Muscle of leg (tissue), 16 donors: ENCODE measurements at places on chromosomes 1 and 21. TPM values are rescaled to one million over a fixed set of nuclear protein-coding genes. Genes with fewer than 3 reads are reported as not detected.

NFIA gene
- polyA plus RNA-seq: 39.5 TPM

ATP1A2 gene
- 75.4 TPM for polyA plus RNA-seq

AGT gene
- 7.2 TPM for polyA plus RNA-seq

ACTN2 gene
- polyA plus RNA-seq: 1,320 TPM

OLIG2 gene
- not detected for polyA plus RNA-seq

DNA sequence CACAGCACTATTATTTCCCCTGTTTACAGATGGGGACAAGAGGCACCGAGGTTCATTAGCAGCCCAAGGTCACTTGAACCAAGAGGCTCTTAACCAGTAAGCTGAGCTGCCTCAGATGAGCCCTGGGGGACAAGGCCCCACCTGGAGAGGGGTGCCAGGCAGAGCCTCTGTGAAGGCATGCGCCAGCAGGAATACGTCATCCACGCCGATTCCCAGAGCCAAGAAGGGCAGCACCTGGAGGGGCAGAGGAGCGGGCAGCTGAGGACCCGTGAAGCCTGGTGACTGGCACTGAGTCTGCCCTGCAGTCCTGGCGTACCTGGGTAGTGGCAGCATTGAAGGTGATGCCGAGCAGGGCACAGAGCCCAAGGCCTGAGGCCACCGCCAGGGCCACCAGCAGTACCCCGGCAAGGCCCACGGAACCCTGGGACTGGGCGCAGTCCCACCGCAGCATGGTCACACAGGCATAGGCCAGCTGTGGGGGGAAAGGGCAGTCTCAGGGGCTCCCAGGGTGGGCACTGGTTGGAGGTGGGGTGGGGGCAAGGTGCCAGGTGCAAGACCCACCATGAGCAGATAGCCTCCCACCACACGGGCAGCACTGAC is 14.1 kb downstream of the PTCH2 start:
- DNase-seq: no peak

DNA sequence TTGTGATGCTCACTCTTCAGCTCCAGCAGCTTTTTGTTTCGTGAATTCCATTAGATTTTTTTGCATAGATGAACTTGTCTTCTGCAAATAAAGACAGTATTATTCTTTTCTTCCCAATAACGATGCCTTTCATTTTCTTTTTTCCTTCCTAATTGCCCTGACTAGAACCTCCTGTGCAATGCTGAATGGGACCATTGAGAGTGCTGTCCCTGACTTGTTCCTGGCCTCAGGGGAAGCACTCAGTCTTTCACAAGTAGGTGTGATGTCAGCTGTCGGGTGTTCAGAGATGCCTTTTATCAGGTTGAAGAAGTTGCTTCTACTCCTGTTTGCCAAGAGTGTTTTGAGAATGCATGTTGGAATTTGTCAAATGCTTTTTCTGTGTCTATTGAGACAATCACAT is 64.3 kb upstream of the ADARB1 start:
- DNase-seq: no peak

GRCh38 chr1:47562799-47563198 is 125.0 kb downstream of the FOXD2 start:
- DNase-seq: no peak

DNA sequence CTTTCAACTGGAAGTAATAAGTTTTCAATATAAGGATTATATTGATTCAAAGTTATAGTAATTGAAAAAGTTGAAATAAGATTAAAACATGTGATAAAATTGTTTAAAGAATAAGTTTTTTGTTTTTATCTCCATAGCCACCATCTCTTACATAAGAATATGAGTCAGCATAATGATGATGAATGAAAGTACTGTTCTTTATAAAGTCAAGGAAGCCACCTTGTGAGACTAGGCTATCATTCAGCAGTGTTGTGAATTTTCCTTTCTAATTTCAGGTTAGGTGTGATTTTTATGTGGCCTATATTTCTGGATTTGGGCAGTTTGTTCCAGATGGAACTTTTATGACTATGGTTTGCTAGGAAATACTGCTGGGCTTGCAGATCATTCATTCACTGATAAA is 22.4 kb upstream of the ASB17 start:
- no peak for DNase-seq

- no peak for DNase-seq
Measured at GRCh38 chr1:40926441-40926840, 53.1 kb upstream of the CTPS1 start.
